Caudate nucleus (tissue), 63 donors: ENCODE measurements at places on chromosomes 11 and 22.

- DNase-seq, result no peak
Measured at GRCh38 chr11:27295928-27296327, 67.1 kb downstream of the CCDC34 start.

DNA sequence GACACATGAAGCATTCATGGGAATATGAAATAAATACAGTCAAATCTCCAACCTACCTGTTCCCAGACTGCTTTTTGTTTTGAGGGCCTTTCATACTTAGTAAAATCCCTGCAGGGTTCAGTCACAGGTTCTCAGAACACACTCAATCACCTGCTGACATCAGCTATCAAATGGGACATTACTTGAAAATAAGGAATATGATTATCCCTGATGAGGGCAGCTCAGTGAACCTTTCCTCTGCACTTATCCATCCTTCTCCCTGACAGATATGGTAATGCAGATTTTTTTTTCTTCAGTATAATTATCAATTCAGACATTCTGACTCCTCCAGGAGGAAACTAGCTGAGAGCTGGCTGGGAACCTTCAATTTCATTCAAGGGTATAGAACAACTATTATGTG lies 1127.4 kb upstream of the CCDC90B start:
- DNase-seq, result no peak

- DNase-seq, result no peak
Measured at GRCh38 chr11:34263441-34264091, 94.2 kb downstream of the ABTB2 start.

DNA sequence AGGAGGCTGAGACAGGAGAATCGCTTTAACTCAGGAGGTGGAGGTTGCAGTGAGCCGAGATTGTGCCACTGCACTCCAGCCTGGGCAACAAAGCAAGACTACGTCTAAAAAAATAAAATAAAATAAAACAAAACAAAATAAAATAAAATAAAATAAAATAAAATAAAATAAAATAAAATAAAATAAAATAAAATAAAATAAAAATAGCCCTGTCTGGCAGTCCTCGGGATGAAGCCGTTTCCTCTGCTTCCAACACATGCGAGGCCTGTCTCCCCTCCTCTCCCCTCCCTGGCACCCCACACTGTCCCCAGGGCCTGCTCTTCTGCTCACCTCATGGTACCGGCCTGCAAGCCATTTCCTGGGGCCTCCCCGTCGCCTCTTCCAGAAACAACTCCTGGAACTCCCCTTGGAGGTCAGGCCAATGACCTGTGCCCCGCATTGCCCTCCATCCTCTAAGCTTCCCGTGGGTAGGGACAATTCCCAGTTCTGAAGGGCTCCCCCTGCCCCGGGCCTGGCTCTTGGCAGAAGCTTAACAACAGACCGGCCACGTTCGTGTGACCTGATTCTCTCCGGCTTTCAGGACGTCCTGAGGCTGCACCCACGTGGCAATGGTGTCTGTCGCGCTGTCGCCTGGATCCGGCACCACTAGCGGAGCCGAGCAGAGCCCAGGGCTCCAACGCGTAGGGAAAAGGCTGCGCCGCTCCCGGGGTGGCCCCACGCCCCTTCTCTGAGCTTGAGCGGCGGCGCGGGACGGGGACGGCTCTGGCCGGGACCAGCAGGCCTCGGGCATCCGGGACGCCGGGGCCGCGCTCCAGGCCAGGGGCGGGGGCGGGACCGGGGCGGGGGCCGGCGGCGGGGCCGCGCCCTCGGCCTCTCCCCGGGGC lies 456 bp upstream of the PARVB start:
- DNase-seq, result no peak

DNA sequence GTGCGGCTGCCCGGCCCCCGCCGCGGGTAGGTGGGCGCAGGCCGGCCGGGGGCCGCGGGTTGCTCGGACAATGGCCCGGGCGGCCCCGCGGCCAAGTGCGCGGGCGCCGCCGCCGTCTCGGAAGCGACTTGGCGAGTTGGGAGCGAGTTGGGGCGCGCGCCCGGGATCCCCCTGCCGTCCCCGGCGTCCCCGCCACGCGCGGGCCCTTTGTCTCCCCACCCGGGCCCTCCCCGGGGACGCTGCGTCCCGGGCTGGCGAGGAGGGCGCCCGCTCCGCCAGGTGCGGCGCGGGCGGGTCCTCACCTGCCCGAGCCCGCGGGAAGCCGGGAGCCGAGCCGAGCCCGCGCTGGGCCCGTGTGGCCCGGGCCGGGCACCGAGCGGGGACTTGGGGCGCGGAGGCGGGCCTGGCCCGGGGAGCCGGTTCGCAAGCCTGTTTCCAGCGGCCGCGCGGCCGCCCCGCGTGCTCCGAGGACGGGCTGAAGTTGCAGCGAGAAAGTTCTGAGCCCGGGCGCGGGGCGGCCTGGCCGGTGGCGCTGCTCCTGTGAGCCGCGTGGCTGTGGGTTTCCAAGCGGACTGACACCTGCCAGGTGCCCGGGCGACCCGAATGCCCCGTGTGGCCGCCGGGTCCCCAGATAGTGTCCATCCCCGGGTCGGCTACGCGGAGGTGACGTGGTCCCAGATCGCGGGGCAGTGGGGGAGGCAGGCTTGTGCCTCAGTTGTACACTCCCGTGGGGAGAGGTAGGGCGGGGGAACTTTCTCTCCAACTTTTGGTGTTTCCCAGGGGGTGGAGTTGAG lies 586 bp downstream of the LRP5 start:
- no peak for DNase-seq

- DNase-seq, result no peak
Measured at GRCh38 chr11:49213026-49213560, 4.7 kb upstream of the FOLH1 start.

DNA sequence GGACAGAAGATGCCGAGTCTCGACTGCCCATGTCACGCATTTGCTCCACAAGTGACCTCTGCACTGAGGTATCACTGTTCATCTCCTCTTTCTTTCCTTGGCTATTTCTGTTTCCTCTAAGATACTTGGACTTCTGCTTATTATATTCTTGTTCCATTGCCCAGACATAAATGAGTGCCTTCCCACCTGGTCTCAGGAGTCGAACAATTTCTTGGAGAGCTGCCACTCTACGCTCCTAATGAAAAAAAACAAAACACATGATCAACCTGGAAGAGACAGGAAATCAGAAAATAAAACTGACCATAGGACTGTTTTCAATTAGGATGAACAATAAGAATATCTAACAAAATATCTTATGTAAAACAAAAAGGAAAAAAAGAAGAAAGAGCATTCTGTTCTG lies 47.4 kb upstream of the CWF19L2 start:
- no peak for DNase-seq

DNA sequence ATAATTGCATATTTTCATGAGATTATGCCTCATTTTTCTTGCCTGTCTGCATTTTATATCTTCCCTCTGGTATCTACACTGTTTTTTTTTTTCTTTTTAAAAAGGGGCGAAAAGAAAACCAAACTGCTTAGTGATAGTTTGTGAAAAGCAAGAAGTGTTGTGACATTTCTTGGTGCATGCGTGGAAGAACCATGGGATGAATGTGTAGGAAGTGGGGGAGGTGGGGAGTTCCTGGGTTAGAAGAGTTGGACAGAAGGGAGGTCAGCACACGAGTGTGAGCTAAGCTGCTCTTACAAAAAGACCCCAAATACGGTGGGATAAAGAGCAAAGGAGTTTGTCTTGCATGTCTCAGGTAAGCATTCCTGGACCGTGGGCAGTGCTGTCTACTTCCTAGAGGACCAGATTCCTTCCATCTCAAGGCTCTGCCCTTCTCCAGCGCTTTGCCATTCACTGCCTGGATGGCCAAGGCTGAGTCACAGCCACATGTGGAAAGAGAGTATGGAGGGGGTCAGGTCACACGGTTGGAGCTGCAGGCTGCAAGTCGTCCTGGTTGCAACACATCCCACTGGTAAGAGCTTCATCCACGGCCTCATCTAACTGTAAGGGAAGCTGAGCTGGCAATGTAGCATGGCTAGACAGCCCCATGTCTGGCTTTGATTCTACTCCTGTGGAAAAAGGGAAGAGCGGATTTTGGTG lies 300.6 kb downstream of the DDX10 start:
- no peak for DNase-seq

DNA sequence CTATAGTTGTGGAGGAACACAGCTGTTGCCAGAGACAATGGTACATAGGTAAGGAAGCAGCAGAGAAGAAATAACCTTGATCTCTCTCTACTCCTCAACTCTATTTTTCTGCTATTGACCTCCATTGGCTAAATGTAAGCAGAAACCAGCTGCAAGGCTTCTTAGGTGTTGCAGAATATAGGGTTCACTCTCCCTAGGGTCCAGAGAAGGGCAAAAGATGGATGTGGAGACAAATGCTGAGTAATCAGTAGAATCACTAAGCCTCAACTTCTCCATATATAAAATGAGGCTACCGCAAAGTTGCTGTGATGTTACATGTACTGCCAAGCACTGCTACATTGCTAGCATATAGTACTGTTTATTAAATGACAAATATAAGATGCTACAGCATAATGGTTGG lies 120.6 kb downstream of the PDE3B start:
- no peak for DNase-seq

- DNase-seq, result no peak
Measured at GRCh38 chr11:16786131-16786530, 47.7 kb downstream of the C11orf58 start.

DNA sequence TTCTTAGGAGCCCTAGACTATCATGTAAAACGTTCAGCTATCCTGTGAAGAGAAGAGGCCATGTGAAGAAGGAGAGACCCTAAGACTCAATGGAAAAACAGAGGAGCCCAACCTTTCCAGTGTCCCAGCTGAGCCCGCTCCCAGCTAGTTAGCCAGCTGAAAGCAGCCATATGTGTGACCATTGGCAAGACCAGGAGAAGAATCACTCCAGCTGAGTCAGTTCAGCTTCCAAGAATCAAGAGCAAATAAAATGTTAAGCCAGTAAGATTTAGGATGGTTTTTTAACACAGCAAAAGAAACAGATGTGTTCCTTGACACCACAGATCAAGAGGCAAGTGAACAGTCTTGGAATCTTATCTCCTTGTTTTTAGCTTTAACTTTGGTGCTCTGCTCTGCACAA lies 108.0 kb downstream of the CCDC81 start:
- DNase-seq, result no peak

- no peak for DNase-seq
Measured at GRCh38 chr22:20576445-20576816, 69.0 kb downstream of the MED15 start.

- DNase-seq, result no peak
Measured at GRCh38 chr11:122723576-122723975, 68.1 kb downstream of the UBASH3B start.

GRCh38 chr11:83976086-83976485 lies 689.9 kb upstream of the CCDC90B start:
- DNase-seq, result no peak

DNA sequence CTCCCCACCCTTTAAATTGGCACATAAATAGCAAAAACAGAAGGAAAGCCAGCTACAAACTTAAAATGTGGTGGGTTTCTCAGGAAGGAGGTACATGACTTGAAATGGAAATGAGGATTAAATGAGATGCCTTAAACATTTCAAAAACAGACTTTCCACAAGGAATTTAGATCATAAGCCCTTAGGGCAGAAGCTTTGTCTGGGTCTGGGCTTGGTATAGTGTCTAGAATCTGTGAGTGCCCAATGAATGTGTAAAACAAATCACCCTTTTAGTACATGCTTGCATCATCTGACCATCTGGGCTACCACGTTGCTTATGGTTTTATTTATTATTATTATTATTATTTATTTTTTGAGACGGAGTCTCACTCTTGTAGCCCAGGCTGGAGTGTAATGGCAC lies 37.1 kb upstream of the CREB3L1 start:
- no peak for DNase-seq

DNA sequence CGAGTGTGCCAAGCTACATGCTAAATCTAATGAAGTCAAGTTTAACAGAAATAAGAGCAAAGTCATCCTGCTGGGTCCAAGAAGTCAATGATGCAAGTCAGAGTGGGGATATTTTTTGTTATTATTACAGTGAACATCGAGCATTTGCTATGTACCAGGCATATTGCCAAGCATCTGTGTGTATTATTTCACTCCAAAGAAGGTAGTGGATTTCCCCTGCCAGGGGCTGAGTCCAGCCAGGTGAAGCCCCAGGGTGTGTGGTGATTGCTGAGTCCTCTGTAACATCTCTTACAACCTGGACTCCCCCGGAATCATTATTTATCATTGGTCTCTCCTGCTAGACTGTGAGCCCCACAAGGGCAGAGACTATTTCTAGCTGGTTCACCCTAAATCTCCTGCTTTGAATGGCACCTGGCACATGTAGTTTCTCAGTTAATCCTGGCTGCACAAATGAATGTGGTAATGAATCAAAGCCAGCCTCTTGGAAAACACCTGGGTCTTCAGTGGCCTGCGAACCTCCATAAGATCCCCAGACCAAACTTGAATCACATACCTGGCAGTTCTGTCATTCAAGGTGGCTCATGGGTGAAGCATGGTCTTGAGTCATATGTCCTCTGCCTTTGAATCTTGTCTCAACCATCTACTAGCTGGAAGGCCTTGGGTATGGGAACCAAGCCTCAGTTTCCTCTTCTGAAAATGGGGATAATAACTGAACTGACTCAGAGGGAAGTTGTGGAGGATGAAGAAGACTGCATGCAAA lies 549.2 kb downstream of the MIAT start:
- no peak for DNase-seq

GRCh38 chr11:11444804-11445131 lies 91.7 kb upstream of the CSNK2A3 start:
- DNase-seq, result no peak

- DNase-seq, result no peak
Measured at GRCh38 chr11:57476047-57476756, 15.9 kb downstream of the RTN4RL2 start.

DNA sequence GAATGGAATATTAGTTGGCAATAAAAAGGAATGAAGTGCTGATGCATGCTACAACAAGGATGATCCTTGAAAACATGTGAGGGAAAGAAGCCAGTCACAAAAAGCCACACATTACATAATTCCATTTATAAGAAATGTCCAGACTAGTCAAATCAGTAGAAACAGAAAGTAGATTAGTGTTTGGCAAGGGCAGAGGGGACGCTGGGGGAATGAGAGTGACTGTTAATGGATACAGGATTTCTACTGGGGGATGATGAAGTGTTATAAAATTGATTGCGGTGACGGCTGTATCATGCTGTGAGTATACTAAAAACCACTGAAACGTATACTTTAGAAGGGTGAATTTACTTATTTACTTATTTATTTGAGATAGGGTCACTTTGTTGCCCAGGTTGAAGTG lies 57.9 kb downstream of the C11orf58 start:
- no peak for DNase-seq

DNA sequence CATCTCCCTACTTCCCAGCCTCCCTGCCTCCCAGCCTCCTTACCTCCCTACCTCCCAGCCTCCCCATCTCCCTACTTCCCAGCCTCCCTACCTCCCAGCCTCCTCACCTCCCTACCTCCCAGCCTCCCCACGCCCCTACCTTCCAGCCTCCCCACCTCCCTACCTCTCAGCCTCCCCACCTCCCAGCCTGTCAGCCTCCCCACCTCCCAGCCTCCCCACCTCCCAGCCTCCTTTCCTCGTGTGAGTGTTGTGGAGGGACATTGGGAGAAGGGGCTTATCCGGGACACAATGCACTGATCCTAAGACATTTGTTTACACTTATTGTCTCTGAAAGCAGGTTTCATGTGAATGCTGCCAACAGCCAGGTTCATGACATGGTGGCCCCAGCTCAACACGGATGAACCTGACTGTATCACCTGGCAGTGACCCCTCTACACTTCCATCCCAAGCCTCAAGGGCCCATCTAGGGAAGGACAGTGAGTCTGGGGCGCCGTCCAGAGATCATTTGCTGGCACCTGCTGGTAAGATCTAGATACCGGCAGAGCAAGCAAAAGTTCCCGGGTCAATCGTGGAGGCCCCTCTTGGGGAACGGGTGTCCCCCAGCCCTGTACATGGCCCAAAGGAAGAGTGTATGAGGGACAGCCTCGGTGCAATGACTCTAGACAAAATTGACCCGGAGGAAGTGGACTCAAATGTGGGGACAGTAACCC lies 34.5 kb upstream of the TH start:
- no peak for DNase-seq
